ENCODE measurements at places on chromosomes 3 and 15.

- DNase-seq = peak; percentile 35
Measured at GRCh38 chr15:47624503-47624902, 92.8 kb upstream of the SEMA6D start.

- no peak for DNase-seq
Measured at GRCh38 chr3:182704926-182705325, 88.4 kb upstream of the ATP11B start.

DNA sequence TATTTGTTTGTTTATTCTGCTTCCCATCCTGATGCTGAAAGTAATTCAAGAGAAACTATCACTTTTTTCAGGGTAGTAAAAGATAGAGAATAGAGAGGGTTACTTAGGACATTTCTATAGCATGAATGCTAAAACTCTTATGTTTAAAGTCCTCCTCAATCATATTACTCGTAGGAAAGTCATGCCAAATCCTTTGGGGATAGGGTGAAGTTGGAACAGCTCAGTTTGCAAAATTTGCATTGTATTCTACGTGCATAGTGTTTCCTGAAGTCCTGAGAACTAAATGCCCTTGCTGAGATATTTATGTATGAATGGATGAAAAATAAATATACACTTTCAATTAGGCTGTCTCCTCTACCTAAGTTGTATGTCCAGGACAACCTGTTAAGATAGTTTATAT is 14.6 kb downstream of the PLSCR5 start:
- DNase-seq = no peak

GRCh38 chr15:62057341-62057980 is 2.8 kb downstream of the VPS13C start:
- DNase-seq = no peak

DNA sequence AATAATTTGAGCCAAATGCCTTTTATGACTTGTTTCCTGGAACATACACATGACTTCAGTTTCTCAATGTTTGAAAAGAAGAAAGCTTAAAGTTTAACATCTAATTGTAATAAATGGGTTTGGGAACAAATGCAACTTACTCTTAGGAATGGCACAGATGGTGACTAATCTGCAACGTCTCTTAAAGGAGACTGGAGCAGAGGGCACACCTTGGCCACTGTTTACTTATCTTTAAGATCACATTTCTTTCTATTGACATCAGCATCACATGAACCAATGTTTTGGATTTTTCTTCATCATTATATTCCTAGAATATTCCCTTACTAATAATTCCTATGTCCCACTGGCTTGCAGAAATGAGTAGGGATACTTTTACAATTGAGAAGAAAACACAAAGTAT is 229.5 kb downstream of the CHL1 start:
- DNase-seq = no peak

DNA sequence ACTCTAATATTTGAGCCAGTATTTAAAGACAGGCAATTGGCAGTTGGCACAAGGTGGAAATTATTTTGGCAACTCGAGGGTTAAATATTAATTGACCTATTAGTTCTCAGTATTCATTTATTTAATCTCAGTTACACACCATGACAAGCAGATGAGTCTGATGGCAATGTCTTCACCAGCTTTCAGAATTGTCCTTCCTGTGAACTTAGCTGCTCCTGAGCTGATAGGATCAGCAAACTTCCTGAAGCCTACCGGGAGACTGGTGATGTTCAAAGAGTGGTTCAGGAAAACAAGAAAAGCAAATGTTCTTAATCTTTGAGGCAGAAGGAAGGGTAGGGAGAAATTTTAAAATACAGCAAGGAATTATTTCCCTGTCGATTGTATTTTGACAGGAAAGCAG is 522.2 kb downstream of the SOX2 start:
- no peak for DNase-seq

GRCh38 chr3:13296662-13297061 is 123.5 kb downstream of the NUP210 start:
- DNase-seq = no peak

GRCh38 chr15:69602921-69603320 is 150.3 kb downstream of the RPLP1 start:
- DNase-seq = no peak

DNA sequence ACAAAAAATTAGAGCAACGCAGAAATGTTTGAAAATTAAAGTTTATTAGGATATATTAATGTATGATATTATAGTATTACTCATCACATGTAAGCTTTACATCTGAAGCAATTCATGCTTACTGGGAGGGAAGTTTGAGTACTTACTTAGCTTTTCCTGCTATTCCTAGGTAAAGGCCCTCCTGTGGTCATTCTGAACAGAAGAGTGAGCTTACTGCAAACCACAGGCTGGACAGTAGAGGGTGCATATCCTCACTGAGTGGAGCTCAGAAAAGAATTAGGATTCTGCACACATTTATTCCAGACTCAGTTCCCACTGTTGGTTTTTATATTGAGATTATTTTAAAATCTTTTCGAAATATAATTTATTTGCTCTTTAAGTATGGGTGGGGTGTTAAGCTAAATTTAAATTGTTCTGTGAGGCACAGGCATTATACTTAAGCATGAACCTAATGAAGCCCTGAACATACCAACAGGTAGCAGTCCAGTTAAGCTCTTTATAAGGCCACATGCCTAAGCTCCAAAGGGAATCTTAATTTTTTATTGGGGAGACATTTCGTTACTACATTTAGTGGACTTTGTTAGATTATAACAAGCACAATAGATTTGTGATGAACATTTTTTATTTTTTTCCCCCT is 10.2 kb downstream of the MRPS22 start:
- peak; percentile 79 for DNase-seq

DNA sequence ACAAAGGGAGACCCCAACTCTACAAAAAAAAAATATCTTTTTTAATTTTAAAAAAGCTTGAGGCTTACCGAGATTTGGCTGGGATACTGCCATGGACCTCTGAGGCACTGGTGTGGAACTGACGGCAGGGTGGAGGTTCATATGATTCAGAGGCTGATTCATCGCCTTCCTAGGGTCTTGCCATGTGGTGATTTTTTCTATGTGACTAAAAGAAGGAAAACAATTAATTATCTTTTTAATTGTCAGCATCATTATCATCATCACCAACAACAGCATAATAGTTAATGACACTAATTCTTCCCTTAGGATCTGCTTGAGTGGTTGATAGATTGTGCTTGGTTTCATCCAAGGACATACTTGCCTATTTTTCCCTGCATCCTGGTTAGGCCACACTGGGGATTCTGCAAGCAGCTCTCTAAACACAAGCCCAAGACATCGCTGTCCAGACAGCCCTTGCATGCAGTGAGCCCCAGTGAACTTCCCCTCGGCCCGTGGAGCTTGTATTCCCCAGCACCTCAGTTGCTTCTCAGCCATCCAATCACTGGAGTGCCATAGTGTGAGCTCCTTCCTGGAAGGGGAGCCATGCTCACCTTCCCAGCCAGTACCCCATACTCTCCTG is 84.9 kb downstream of the WWTR1 start:
- DNase-seq = peak; percentile 79
